ENCODE measurements at places on chromosomes 1 and 21.

DNA sequence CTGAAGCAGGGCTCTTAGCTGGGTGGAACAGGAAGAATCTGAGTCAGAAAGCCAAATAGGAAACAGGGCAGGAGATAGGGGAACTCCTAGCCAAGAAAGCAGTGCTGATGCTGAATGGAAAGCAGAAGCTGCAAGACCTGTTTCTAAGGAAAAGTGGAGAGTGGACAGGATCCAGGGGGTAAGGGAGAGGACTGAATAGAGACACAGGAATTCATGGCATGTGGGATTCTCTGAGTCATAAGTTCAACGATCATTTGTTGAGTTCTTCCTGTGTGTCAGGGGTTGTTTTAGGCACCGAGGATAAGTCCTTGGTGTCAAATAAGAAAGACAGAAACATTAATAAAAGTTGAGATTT lies 153.8 kb upstream of the FGGY start:
- no peak for DNase-seq

DNA sequence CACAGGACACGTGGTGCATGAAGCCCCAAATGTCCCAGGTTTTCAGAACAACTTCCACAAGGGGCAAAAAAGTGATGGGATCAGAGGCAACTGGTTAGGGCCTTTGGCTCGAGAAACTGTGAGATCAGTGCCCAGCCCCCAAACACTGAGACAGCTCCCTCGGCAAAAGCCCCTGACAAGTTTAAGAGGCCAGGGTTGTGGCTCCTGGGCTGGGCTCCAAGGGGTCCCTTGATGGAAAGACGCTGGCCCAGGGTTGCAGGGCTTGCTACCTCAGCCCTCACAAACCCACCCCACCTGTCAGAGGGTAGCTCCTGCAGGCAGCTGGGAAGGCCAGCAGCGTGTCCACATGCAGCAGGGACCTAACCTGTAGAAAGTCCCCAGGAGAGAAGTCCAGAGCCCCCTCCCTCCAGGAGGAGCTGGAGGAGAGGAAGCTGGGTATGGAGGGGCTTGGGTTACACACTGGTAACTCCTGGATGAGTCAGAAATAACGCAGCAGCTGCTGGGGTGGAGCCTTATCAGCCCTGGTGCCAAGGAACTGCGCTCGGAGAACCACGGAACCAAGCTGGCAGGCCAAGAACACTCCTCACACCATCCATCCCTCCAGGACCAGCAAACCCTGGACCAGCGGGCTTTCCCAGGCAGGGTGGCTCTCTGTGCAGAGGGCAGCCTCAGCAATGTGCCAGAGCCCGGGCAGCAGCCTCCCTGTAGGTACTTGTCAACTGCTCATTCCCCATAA lies 37.5 kb downstream of the CTNNBIP1 start:
- no peak for DNase-seq

DNA sequence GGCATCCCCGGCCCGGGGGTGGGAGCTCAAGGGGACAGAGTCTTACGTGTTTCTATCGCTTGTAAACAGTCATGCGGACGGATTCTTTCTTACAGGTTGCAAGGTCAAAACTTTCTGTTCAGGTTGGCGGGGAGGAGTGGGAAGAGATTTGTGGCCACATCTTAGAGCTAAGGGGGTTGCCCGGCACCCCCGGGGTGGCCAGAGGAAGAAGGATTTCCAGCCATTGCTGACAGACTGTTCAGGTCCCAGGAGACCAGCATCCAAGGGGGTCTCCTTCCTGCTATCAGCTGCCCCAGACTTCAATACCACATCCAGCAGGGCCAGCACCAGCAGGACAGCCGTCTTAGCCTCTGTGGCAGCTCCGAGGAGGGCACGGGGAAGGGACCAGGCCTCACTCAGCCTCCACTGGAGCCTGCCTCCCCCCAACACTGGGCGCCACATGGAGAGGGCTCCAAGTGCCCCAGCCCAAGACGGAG lies 52.0 kb downstream of the KIF21B start:
- peak; percentile 25 for DNase-seq

DNA sequence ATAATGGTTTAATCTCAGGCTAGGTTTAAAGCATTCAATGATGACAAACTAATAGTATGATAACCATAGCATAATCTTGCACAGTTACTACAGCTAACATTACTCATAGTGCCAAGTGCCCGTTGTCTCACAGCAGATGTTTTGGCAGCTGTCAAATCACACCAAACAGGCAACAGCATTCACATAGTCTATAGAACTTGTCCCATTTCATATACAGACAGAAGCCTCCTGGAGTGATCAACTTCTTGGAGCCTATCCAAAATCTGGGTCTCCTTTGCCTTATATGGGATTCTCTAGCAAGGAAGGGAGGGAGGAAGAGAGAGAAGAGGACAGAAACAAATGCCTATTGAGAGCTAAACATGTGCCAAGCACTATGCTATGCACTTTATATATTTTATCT lies 250.6 kb upstream of the ZP4 start:
- no peak for DNase-seq

GRCh38 chr1:245209658-245210435 lies 55.1 kb downstream of the KIF26B start:
- no peak for DNase-seq
